ENCODE measurements at places on chromosomes 3 and 15. TPM values are rescaled to one million over a fixed set of nuclear protein-coding genes. Genes with fewer than 3 reads are reported as not detected.

TLR9 gene
- total RNA-seq, result 0.12 TPM

GRCh38 chr3:29215948-29216347 is 64.9 kb upstream of the RBMS3 start:
- no peaks in the 10 kb centered on the region for H3K27me3 ChIP-seq
- H3K36me3 ChIP-seq, result no peaks in the 10 kb centered on the region
- no peak for DNase-seq
- H3K27ac ChIP-seq, result no peak overlapping the region
- H3K4me1 ChIP-seq, result no peaks in the 10 kb centered on the region
- no peak overlapping the region for H3K4me3 ChIP-seq

ALPK3 gene
- 140 TPM for total RNA-seq

ATP2B2 gene
- total RNA-seq, result 0.19 TPM

DNA sequence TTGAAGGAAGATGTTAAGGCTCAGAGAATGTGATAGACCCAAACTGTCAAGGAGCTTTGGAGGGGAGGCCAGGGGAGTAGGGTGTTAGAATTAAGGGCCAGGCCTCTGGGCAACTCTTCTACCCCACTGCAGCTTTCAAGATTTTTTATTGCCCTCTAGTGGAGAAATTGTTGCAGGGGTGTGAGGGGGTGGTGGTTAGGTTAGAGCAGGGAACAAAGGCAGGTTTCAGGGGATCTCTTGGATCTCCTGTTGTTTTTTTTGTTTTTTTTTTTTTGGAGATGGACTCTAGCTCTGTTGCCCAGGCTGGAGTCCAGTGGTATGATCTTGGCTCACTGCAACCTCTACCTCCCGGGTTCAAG is 1.4 kb upstream of the SEC13 start:
- no peak overlapping the region for H3K27ac ChIP-seq
- peaks cover 16% of the 10 kb centered on the region for H3K36me3 ChIP-seq
- H3K27me3 ChIP-seq, result no peaks in the 10 kb centered on the region
- DNase-seq, result no peak
- H3K4me1 ChIP-seq, result peaks cover 22% of the 10 kb centered on the region
- H3K4me3 ChIP-seq, result no peak overlapping the region

DNA sequence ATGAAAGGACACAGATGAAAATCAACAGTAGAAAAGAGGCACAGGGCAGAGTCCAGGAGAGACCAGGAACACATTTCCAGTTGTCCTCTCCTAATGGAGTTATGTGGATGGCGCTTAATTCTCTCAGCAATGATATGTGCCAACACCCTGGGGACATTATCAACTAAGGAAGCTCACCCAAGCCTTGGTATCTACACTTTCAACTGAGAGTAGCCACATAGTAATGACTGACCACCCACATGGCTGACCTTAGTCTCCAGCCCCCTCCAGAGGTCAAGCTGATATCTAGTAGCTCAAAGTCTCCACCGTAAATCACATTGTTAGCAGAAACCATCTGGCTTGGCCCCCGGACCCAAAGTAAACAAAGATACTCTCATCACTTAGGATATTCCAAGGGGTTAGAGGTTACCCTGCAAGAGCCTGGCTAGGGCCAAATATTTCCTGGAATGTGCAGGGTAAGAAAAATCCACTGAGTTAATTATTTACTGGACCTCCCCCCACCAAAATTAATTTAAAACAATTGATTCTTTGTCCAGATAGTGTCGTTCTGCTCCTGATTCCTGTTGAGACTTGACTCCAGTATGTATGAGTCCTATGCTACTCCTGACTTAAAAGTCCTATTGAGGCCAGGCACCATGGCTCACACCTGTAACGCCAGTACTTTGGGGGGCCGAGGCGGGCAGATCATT is 24.8 kb downstream of the GABRR3 start:
- no peak overlapping the region for H3K4me3 ChIP-seq
- no peak for DNase-seq
- no peaks in the 10 kb centered on the region for H3K36me3 ChIP-seq
- no peak overlapping the region for H3K27ac ChIP-seq
- H3K27me3 ChIP-seq, result no peaks in the 10 kb centered on the region
- H3K4me1 ChIP-seq, result no peaks in the 10 kb centered on the region

- H3K27ac ChIP-seq, result no peak overlapping the region
- no peak overlapping the region for H3K4me3 ChIP-seq
- peak; percentile 61 for DNase-seq
- H3K36me3 ChIP-seq, result no peaks in the 10 kb centered on the region
Observed at GRCh38 chr3:173066044-173067004, 74.7 kb downstream of the SPATA16 start.

GRCh38 chr15:83200589-83200988 is 7.0 kb downstream of the HDGFL3 start:
- H3K4me1 ChIP-seq, result peaks cover 39% of the 10 kb centered on the region
- no peaks in the 10 kb centered on the region for H3K36me3 ChIP-seq
- no peak overlapping the region for H3K27ac ChIP-seq
- no peak for DNase-seq

STAC gene
- total RNA-seq, result 0.44 TPM

DNA sequence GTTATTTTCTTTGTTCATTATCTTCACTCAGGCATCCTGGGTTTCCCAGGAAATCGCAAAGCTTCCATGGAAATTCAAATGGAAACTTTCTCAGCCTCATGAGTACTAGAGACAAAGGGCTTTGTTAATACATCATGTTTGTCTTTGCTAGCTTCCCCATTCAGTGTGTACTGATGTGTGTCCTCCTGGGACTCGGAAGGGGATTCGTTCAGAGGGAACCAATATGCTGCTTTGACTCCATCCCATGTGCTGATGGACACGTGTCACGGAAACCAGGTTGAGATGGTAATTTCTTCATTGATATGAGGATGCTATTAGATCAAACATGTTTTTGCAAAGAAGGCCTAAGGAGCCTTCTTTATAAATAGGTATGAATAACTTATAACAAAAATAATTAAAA is 87.0 kb upstream of the KCNAB1 start:
- H3K36me3 ChIP-seq, result no peaks in the 10 kb centered on the region
- H3K27ac ChIP-seq, result no peak overlapping the region
- no peak overlapping the region for H3K4me3 ChIP-seq

POLG gene
- 38.4 TPM for total RNA-seq

GRCh38 chr3:38984731-38985130 is 67.0 kb downstream of the SCN11A start:
- H3K36me3 ChIP-seq, result no peaks in the 10 kb centered on the region
- no peaks in the 10 kb centered on the region for H3K4me1 ChIP-seq
- no peak overlapping the region for H3K27ac ChIP-seq
- H3K4me3 ChIP-seq, result no peak overlapping the region

ESYT3 gene
- total RNA-seq, result 0.95 TPM

DNA sequence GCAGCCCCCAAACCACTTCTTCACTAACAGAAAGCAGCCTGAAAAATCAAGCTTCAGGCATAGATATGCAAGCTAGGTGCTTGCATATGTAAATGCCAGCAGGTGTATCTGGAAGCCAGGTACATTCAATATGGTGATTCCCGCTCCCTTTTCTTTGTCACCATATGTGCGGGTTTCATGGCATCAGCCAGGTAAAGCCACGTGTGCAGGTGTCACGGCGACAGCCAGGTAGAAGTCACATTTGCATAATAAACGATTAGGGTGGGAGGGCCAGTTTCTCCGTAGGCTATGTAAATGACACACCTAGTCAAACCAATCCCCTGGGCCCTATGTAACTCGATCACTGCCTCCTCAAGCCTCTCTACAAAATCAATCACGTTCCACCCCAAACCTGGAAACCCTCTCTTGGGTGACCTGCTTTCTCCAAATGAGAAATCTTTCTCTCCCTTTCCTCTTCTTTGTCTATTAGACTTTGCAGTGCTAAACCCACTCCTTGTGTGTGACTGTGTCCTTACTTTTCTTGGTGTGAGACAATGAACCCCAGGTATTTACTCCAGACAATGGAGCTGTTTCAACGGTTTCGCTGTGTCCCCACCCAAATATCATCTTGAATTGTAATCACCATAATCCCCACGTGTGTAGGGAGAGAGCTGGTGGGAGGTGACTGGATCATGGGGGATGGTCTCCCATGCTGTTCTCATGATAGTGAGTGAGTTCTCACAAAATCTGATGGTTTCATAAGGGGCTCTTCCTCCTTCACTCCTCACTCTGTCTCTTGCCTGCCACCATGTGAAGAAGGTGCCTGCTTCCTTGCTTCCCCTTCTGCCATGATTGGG is 44.6 kb downstream of the ONECUT1 start:
- no peak overlapping the region for H3K4me3 ChIP-seq
- H3K36me3 ChIP-seq, result no peaks in the 10 kb centered on the region
- no peaks in the 10 kb centered on the region for H3K4me1 ChIP-seq

DNA sequence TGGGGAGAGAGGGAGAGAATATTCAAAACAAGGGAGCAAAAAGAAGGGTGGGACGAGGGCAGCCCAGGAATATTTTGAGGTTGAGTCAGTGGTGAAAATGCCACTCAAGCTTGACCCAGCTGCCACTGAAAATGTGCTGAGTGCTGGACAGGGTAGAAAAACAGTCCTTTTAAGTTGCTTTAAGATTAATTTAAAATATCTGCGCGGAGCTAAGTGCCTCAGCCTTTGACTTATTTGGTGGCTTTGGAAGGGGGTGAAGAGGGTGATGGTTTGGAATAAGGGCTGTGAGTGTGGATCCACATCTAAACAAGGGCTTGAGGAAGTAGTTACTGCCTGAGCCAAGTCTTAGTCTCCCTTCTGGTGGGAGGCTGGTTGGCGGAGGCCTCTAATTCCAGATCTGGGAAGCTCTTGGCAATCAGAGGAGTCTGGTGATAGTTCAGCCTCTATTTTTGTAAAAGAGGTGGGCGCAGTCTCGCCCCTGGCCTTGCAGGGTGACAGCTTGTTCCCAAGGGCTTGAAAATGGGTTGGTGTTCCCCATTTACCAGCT is 280.8 kb upstream of the ROPN1 start:
- no peak overlapping the region for H3K4me3 ChIP-seq
- H3K4me1 ChIP-seq, result peaks cover 52% of the 10 kb centered on the region
- no peaks in the 10 kb centered on the region for H3K27me3 ChIP-seq
- peaks cover 6% of the 10 kb centered on the region for H3K36me3 ChIP-seq
- H3K27ac ChIP-seq, result peak overlapping the region; percentile 20

DNA sequence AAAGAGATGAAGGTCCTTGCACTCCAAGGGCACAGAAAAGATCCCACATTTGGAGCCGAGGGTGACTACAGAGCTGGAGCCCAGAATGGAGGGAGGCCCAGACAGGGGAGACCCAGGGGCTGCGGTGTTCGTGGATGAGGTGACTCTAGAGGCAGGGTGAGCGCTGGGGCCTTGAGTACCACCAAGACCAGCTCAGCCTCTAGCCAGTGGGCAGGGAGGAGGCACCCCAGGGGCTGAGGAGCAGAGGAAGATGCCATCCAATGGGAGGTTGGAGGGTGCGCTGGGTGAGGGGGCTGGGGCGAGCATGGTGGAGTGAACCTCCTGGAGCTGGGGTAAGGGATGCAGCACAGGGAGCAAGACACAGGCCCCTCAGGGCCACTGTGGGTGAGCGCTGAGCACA is 13.3 kb downstream of the RRP9 start:
- H3K4me1 ChIP-seq, result no peaks in the 10 kb centered on the region
- no peak overlapping the region for H3K4me3 ChIP-seq
- H3K27ac ChIP-seq, result no peak overlapping the region

GRCh38 chr15:89714775-89715174 is 24.2 kb downstream of the WDR93 start:
- no peaks in the 10 kb centered on the region for H3K36me3 ChIP-seq
- H3K27ac ChIP-seq, result no peak overlapping the region
- H3K27me3 ChIP-seq, result no peaks in the 10 kb centered on the region
- no peaks in the 10 kb centered on the region for H3K4me1 ChIP-seq
- H3K4me3 ChIP-seq, result no peak overlapping the region

FRMD5 gene
- total RNA-seq, result 46.7 TPM

GRCh38 chr15:25600751-25601150 is 161.9 kb upstream of the UBE3A start:
- H3K36me3 ChIP-seq, result no peaks in the 10 kb centered on the region
- no peaks in the 10 kb centered on the region for H3K4me1 ChIP-seq
- H3K27me3 ChIP-seq, result no peaks in the 10 kb centered on the region
- no peak overlapping the region for H3K4me3 ChIP-seq

DNA sequence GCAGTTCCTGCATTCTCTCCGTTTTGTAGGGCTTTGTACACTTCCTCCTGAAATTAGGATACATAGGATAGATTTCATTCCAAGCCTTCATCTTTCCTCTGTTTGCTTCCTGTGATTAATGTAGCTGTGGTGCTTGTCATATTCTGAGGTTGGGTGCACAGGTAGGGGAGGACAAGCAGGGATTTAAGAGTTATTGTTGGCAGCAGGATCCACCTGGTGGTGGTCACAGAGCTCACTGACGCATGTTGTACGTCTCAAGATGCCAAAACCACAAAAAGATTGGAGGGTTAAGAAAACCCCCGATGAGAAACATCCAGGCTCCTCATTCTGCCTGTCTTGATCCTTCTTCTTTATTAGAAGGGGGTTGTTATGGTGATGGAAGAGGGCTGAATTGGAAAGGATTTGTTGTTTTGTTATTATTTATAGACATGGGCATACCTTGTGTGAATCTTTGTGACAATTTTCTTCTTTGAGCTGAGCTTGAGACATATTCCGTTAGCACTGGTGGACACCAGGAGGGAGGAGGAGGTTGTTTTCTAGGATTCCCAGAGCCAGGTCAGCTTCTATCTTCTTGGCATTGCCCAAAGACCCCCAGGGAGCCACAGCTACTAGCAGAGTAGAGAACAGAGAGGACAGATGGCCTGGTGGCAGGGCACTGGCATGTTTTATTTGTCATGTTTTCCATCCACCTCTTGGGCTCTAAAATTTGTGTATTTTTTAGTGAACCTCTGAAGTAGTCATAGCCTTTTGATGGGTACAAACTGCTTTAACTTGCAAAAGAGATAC is 57.7 kb upstream of the LARS2 start:
- H3K36me3 ChIP-seq, result no peaks in the 10 kb centered on the region
- H3K4me1 ChIP-seq, result no peaks in the 10 kb centered on the region
- H3K27ac ChIP-seq, result no peak overlapping the region
- no peaks in the 10 kb centered on the region for H3K27me3 ChIP-seq

DNA sequence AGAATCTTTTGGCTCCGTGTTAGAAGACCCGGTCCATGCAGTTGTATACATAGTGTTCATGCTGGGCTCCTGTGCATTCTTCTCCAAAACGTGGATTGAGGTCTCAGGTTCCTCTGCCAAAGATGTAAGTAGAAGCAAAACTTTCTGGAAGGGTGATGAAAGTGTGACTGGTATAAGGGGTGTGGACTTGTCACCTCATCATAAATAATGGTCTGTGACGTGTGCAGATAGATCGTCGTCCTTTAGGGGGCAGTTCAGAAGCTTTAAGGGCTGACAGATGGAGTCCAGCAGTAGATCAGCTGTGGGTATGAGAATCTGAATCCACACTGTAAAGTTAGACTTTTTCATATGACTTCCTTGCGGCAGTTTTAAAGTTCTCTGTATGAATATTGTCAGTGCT is 15.3 kb downstream of the SEC61A1 start:
- H3K27ac ChIP-seq, result no peak overlapping the region
- H3K36me3 ChIP-seq, result peaks cover 69% of the 10 kb centered on the region
- H3K4me1 ChIP-seq, result no peaks in the 10 kb centered on the region

Data from heart left ventricle (tissue), 16 donors.